Stimulated activated CD4-positive, alpha-beta T cell treated with anti-CD3 and anti-CD28 coated beads, Interleukin-4, amount 100 ng/mL, for 24 hours (primary cell): ENCODE measurements at places on chromosomes 3 and 15.

DNA sequence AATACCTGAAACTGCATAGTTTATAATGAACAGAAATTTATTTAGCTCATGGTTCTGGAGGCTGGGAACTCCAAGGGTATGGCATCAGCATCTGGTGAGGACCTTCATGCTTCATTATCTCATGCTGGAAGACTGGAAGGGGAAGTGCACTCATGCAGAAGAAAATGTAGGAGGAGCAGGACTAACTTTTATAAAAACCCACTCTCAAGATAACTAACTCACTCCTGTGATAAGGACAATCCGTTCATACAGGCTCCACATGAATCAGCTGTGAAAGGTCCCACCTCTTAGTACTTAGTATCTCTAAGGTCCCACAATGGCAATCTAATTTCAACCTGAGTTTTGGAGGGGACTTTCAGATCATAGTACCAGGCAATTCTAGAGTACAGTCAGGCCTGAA lies 33.6 kb upstream of the APH1B start:
- DNase-seq = no peak

- peak; percentile 88 for DNase-seq
These were observed at the start of gene SELENOS for GRCh38 chr15:101277038-101277822. Gene SELENOS (minus strand): TSS chr15:101277485. CDS start chr15:101277417, 68 bp downstream.

- no peak for DNase-seq
These were observed 47.8 kb downstream of the ATP13A4 start for GRCh38 chr3:193506921-193507320.

GRCh38 chr3:89373434-89373833 lies 266.0 kb downstream of the EPHA3 start:
- DNase-seq = no peak

GRCh38 chr3:114884213-114884923 lies 262.7 kb downstream of the ZBTB20 start:
- no peak for DNase-seq

GRCh38 chr3:188918093-188918492 lies 253.7 kb upstream of the TPRG1 start:
- no peak for DNase-seq

- no peak for DNase-seq
These were observed 46.1 kb downstream of the FRMD4B start for GRCh38 chr3:69339760-69340159.

GRCh38 chr3:98680723-98681122 lies 82.4 kb upstream of the ST3GAL6 start:
- no peak for DNase-seq

GRCh38 chr3:72232777-72233176 lies 447.8 kb upstream of the PROK2 start:
- DNase-seq = no peak

GRCh38 chr3:195462308-195462610 lies 19.4 kb upstream of the ACAP2 start:
- DNase-seq = no peak

DNA sequence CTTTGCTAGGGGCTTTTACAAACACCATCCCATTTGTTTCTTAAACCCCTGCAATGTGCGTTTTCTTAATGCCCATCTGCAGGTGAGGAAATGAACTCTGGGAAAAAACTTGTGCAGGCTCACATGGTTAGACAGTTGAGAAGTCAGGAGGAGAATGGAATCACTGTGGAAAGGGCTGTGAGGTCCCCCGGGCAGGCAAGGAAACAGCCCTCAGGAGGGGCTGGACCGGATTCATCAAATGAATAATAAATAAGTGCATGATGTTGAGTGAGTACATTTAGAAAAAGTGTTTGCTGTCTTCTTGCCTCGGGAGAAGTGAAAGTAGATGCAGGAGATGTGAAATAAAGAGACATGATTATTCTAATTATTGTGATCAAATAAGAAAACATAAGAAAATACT lies 76.6 kb downstream of the PGPEP1L start:
- no peak for DNase-seq

DNA sequence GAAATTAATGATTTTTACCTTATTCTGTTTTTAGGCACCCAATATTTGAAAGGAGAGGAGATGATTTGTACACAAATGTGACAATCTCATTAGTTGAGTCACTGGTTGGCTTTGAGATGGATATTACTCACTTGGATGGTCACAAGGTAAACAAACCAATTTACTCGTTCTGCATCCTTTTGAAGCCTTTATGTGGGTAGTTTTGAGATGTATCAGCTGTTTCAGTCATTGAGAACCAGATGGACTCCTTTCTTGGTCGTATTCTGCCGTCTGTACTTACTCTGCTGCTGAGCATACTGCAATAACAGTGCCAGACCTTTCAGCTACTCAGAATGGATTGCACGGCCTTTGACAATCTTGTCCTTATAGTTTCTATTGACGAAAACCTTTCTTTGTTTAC lies 13.3 kb downstream of the DNAJB11 start:
- DNase-seq = no peak

GRCh38 chr3:53645754-53646153 lies 151.3 kb downstream of the CACNA1D start:
- DNase-seq = no peak

DNA sequence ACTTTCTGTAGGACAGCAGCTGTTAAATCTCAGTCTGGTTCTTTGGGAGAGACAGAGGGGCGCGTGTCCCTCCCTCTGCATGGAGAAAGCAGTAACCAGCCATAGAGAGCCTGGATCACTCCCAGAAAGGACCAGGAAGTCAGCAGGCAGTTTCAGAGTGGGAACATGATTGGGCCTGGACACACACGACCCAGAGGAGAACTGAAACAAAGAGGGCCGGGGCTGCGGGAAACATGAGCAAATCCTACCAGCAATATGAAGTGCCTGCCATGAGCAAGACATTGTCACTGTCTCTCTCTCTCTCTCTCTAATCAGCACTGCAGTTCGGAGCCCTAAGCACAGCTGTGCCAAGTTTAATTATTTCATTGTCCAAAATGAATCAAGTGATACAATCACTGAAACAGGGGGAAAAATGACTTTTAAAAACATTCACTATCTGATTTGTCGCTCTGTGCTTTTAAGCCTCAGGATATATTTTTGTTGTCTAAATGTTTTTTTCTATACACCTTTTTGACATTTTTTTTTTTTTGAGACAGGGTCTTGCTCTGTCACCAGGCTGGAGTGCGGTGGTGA lies 17.6 kb downstream of the MUC13 start:
- no peak for DNase-seq

GRCh38 chr3:71031181-71031580 lies 552.3 kb downstream of the FOXP1 start:
- DNase-seq = no peak

GRCh38 chr15:57667171-57667849 lies 39.2 kb upstream of the POLR2M start:
- no peak for DNase-seq

DNA sequence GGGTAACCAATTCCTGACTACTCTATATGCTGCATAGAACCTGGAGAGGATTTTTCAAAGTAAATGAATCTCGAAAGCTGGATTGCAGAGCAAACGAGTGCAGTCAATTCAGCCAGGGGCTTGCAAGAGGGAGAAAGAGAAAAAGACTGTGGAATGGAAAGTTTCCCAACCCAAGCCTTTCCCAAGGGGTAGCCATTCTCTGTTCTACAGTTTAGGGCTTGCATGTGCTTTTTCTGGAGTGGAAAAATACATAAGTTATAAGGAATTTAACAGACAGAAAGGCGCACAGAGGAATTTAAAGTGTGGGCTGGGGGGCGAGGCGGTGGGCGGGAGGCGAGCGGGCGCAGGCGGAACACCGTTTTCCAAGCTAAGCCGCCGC lies 511 bp upstream of the RARB start:
- DNase-seq = no peak

- no peak for DNase-seq
These were observed 17.0 kb downstream of the CA12 start for GRCh38 chr15:63364399-63365272.

GRCh38 chr15:57364282-57365007 lies 11.9 kb upstream of the CGNL1 start:
- no peak for DNase-seq

- DNase-seq = peak; percentile 19
These were observed 64.0 kb upstream of the AKAP13 start for GRCh38 chr15:85316244-85316934.

DNA sequence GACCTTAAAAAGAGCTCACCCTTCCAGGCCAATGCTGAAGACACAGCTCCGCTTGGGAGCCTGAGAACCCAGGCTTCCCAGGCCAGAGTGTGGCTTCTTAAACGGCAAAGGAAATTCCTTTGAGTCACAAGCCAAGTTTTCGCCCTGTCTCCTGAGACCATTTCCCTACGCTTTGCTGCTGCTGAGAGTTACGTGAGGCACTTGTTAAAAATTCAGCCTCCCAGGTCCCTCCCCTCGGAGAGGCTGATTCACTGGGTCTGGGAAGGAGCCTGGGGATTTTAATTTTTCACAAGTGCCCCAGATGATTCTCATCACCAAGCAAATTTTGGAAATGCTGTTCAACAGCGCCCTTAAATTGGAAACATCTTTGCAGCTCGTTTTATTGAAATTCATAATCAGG lies 25.5 kb downstream of the RLBP1 start:
- DNase-seq = no peak

DNA sequence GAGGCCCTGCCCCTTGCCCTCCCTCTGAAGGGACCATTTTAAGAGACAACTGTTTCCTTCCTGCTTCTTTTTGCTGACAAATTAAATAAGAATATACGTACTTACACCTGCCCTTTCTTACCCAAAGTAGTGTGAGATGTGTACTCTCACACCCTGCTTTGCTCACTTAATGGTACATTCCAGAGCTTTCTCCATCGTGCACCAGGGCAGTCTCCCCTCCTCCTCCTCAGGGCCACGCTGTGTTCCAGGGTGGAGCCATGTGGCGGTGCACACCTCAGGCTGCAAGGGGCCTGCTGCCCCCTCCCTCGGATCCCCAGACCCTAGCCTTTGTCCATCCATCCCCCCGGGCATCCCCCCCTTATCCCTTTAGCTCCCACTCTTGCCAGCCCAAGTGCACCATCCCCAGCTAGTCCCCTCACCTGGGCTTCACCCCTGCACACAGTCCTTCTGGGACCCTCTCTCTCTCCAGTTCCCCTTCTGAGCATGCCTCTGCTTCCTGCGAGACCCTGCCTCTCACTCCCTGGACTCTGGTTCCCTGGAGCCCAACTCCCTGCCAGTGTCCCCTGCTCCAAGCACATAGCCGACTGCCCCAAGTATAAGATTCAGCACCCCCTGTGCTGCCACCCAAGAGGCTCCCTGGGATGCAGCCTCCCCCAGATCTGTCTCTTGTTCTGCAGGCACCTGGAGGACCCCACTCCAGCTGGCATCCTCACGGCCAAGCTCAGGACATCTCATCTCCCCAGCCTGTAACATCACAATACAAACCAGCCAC lies 89.5 kb upstream of the IQSEC1 start:
- DNase-seq = no peak

- DNase-seq = no peak
These were observed 197.5 kb downstream of the EPHB1 start for GRCh38 chr3:134992586-134992985.

- DNase-seq = no peak
These were observed 19.5 kb downstream of the SMARCC1 start for GRCh38 chr3:47762233-47762632.

DNA sequence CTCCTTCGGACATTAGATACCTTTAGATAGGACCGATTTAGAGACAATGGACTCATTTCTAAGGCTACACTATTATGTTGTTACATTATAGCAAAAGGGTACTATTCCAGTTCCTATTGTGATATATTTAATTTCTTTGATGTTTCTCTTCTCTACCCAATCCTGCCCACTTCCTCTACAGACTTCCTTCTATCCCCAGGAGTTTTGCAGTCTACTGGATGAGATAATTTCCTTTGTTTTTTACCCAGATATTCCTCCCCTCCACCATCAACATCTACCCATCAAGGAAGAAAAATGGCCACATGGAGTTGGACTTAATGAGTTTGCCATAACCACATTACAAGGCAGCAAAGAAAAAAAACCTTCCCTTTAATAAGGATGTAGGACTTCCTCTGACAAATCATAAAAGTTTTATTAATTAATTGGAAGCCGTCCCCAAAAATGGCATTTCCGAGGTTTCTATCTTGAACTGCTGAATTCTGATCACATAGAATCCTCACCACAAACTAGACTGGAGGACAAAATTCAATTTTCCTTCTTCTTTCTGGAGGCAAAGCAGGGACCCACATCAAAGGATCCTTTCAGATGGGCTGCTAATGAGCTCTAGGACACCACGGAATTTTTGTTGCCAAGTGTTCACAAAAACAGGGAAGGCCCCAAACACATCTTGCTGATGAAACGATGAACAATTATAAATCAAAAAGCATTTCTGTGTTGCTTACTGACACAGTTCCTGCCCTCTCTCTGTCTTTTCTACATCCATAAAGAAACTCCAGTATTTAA lies 33.4 kb downstream of the FRMD4B start:
- no peak for DNase-seq

GRCh38 chr15:40437752-40438687 lies 2.7 kb upstream of the BAHD1 start:
- DNase-seq = no peak

DNA sequence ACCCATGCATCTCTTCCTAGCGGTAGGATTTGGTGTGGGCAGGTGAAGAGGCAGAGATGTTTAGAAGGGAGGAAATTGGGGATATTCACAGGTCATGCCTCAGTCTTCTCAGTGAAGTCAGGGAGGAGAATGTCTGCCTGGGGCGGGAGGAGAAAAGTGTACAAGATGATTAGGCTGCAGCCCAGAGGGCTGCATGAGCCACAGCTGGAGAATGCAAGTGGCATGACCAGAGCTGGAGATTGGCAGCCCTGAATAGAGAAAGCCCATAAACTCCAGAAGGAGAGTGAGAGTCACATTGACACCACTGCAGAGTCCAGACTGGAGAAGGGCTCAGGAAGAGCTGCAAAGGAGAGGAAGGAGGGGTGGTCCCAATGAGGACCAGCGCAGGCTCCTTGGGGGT lies 22.6 kb downstream of the PDHB start:
- no peak for DNase-seq
